ENCODE measurements at places on chromosomes 7 and 10. TPM values are rescaled to one million over a fixed set of nuclear protein-coding genes. Genes with fewer than 3 reads are reported as not detected.

Gene TAS2R3
- total RNA-seq: 3.9 TPM

Gene ADCY1
- total RNA-seq: 1.0 TPM

GRCh38 chr7:155685070-155685790 lies 40.8 kb downstream of the RBM33 start:
- DNase-seq: no peak

- DNase-seq: no peak
Observed at GRCh38 chr10:27530477-27530876, 26.4 kb downstream of the RAB18 start.

Gene PRDX3
- total RNA-seq: 107 TPM

- no peak for DNase-seq
Observed at GRCh38 chr10:117159390-117159789, 21.3 kb upstream of the VAX1 start.

GRCh38 chr7:90645784-90646183 lies 49.7 kb downstream of the CDK14 start:
- DNase-seq: no peak

GRCh38 chr10:71031603-71032002 lies 143.2 kb upstream of the PCBD1 start:
- no peak for DNase-seq

Gene NEUROD6
- not detected for total RNA-seq

DNA sequence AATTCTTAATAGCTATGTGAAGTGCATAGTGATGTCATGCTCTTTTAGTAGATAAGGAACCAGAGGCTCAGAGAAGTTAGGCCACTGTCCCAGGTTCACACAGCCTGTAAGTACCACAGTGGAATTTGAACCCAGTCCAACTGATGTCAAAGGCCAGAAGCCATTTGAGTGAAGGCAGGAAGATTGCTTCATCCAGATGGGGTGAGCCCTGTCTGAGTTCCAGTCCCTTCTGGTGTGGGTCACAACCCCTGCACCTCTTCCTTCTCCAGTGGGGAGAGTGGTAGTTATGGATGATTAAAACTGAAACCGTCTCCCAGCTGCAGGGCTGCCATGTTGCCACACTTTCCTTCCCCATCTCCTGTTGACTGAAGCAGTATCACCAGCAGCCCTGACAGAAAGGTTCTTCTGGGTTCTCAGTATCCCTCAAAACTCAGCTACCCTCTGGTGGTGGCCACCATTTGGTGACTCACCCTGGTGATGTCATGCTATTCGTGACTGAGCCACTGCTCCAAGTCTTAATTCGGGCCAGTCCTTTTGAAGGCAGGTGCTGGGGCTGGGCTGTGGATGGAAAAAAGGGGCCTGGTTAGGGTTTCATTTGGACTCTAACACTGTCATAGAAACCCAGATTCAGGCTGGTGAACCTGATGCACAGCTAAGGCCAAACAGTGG lies 1.5 kb upstream of the C10orf95 start:
- DNase-seq: peak; percentile 75

GRCh38 chr7:91348711-91349110 lies 84.5 kb downstream of the FZD1 start:
- no peak for DNase-seq

Gene IFRD1
- 145 TPM for total RNA-seq

GRCh38 chr10:43739161-43739560 lies 90.5 kb upstream of the ZNF32 start:
- no peak for DNase-seq

Gene PON1
- not detected for total RNA-seq

DNA sequence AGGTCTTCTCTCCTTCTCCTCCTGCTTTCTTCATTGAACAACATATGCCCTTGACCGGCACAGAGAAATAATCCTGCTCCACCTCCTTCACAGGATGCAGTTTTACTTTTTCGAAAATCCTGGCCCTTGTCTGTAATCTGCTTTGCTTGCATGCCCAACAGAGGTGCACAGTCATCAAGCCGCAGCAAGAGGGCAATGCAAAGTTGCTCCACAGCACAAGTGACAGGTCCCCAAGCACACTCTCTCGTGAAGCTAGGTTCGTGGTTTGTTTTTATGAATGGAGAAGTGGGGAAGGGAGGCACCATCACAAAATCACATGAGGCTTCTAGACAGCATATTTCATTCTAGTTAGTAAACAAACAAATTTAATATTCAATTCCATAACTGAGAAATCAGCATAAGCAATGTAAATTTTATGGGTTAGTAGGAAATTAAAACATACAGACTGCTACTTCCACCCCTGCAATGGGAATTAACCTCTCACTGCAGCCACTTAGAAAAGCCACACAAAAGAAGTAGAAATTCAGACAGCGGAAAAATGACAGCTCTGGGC lies 178.8 kb downstream of the TPK1 start:
- no peak for DNase-seq

DNA sequence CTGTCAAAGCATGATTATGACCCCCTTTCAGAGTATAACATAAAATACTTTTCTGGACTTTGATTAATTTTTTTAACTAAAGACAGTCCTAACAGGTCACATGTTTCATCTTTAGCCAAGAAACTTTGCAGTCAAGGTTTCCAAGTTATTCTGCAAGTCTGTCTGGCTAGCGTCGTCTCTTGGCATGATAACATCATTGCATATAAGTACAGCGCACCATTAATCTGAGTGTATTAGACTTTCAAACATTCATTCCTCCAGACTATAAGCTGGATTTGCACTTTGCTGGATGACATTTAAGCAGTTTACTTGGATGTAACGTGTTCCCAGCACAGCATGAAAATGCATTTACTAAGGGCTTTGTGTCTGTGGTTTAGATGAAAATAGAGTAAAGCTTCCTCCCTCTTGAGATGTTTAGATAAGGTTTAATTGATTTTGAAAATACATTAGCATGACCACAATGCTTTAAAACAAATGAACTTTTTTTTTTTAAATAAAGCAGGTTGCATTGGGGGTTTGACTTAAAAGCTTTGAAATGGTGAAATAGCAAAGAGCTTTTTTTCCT lies 349.0 kb upstream of the MTPN start:
- DNase-seq: no peak

Gene MMRN2
- 6.1 TPM for total RNA-seq

- DNase-seq: peak; percentile 88
Observed at GRCh38 chr10:88657901-88658300, 6.3 kb upstream of the LIPF start.

Gene PRKCQ
- 2.1 TPM for total RNA-seq

- DNase-seq: peak; percentile 97
Observed at GRCh38 chr10:93437086-93437945, 44.8 kb downstream of the MYOF start.

DNA sequence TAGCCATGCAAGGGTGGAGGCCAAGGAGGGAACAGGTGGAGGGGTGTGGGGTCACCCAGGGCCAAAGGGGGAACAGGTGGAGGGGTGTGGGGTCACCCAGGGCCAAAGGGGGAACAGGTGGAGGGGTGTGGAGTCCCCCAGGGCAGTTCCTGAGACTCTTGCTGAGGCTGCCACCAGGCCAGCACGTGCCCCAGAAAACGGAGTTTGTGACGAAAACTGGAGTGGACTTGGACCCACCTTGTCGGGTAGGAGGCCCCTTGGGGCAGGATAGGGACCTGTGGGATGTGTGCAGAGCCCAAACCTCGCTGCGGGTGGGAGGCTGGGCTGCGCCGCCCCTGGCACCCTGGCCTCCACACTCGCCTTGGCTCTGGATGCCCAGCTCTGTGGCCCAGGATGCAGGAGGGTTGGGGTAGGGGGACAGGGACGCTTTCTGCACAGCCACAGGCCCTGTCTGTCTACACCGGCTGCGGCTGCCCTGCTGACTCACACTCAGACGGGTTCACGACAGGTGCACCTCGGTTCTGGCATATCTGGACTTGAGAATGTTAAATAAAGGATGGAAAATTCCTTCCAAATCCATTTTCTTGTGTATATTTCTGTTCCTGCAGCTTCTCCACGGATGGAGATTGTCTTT lies 562 bp upstream of the ADGRA1 start:
- DNase-seq: no peak

Gene IDI2
- total RNA-seq: not detected

Gene HMX3
- 0.13 TPM for total RNA-seq

DNA sequence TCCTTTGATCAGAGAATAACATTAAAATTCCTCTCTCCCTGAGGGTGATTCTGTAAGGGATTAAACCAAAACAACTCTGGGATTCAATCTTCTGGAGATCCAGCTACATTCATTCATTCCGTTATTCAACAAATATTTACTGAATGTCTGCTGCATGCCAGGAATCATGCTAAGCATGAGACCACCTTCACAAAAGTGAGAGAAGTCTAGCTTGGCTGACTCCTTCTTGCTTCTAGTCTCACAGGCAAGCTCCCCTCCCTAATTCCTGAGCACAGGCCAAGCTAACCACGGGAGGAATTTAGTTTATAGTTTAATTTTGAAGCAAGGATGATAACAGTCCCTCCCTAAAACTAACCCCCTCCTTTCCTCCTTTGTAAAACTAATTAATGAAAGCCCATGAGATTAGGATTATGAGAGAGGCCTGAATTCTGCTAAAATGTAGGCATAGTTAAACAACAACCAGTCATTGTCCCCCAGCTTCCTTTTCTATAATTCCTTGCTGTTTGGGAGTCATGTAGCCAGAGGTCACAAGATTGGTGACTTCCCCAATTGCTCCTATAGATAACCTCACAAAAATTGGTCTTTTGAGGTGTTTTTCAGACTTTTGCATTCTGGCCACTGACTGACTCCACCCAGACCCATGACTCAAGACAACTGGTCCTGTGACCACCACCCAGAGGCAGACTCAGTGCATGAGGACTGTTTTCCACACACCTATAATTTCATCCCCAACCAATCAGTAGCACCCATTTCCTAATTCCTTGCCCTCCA lies 113.5 kb downstream of the ITGB8 start:
- DNase-seq: no peak

GRCh38 chr10:12902135-12902572 lies 99.4 kb downstream of the CCDC3 start:
- DNase-seq: peak; percentile 48

Gene UPK3BL2
- 151 TPM for total RNA-seq

DNA sequence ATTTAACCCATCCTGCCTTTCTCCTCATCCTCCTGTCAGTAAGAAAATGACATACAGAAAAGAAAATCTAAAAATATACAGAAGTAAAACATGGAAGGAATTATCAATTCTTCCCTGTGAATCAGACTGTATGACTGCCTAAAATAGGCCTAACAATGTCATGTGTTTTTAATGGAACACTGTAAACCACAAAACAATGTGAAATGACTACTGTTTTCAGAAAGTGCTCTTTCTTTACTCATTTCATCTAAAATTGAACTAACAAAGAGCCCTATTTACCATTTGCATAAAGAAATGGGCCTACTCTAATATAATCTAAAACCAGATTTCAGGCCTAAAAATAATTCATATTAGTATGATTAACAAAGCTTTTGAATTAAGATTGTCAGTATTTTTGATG lies 35.7 kb downstream of the SEMA3E start:
- DNase-seq: no peak

DNA sequence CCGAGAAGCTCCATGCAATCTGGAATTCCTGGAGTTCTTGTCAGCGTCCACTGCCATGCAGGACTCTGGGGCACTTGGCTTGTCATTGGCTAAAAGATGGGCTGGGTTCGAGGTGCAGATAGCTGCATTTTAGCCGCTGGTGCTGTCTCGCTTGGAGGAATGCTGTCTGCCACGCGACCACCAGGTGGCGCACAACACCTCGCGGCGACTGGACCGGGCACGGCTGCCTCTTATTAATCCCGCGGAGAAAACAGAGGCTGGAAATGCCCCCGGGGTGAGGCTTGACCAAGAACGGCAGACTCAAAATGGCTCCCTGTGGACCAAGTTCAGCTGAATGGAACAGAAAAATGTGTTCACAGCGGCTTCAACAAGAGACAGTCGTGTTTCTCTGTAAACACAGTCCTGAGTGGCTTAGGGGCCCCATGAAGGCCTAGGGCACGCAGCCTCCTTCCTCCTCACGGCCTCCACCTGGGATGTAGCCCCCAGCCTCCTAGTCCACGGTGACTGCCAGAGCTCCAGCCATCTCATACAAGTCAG lies 46.2 kb downstream of the AOC1 start:
- DNase-seq: peak; percentile 36

GRCh38 chr7:18163091-18163490 lies 135.4 kb upstream of the PRPS1L1 start:
- DNase-seq: peak; percentile 14

DNA sequence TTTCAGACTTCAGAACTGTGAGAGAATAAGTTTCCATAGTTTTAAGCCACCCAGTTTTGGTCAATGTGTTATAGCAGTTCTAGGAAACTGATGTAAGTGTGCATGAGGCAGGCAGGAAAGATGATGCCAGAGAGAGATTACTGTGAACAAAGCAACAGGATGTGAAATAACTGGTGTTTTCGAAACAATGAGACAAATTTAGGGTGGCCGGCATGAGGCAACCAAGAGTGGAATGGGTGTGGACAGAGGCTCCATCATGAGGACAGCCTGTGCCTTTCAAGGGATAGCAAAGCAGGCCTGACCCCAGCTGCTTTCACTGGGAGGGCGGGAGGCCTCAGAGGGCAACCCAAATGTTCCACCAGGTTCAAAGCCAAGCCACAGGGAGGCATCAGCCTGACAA lies 67.3 kb upstream of the UCN3 start:
- peak; percentile 64 for DNase-seq

DNA sequence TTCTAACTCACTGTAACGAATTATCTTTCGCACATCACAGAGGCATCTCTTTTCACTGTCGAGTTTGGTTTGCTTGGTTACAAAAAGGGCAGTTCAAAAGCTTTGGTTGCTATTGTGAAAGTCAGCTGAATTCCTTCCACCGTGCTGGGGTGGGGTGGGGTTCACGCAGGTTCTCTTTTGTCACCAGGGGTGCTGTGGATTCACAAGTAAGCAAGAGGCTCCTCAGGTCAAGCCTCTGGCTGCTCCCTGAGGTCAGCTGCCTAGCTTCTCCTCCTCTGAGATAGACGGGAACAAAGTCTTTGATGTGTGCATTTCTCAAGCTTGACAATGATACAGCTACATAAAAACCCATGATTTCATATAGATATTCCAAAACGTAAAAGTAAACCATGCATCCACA lies 47.7 kb downstream of the EGFR start:
- DNase-seq: no peak

DNA sequence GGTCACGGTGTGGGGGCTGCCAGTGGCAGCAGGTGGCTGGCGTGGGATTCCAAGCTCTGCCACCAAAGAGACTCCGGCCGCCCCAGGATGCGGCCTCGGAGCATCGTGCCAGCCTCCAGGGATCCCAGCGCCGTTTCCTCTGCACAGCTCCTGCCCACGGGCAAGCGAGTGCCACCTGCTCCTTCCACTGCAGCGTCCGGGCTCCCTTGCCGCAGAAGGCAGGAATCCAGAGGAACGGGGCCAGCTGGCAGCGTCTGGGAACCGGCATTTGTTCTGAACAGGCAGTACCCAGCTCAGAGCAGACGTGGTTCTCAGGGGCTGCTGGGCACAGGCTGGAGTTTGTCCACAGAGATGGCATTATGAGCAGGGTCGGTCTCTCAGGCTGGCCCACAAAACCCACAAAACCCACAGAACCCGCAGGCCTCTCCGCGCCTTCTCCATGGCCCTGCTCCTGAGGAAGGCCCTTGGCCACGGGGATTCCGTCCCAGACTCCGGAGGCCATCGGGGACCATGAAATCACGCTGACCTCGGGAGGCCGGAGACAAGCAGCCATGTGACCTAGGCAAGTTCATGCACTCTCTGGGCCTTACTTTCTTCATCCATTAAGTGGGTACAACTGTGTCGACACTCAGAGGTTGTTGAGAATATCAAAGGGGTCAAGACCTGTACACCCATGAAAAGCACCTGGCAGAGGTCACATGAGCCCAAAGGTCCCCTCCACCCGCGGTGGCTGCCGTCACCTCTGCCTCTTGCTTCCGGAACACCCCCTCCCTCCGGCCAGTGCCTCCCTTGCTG lies 72.1 kb upstream of the TNRC18 start:
- DNase-seq: no peak
